ENCODE measurements at places on chromosomes 12 and 14.
A peak's percentile ranks its signal among the peaks of the same experiment; 100 is the strongest.

DNA sequence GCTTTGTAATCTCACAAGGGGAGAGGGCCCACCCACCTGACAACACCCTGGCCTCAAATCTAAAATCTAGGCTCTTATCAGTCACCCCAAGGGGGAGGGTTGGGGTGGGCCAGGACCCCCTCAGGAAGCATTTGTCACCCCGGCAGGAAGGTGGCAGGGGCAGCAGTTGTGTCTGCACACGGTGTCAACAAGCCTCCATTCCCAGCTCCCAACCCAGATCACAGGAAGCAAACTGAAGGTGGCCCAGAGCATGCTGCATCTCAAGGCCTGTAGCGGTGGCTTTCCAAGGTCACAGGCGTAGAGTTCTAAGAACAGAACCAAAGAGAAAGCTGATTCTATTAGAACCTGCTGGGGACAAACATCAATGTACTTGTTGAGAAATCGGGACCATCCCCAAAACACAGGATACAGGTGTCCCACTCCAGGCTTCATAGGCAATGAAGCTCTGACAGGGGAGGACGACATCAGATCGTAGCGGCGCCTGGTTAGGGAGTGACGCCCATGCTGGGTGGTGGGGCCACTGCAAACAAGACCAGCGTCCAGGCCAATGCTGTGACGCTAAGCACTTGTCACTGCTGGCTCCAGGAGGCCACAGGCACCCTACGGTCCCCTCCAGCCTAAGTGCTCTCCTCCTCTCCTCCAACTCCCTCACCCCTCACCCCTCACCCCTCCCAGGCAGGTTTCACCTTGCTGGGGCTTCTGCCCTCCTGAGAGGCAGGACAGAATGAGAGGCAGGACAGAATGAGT is 52.9 kb downstream of the CCDC88C start:
- no peak for DNase-seq

GRCh38 chr12:20367583-20368113 is 689 bp upstream of the PDE3A start:
- DNase-seq: no peak

GRCh38 chr12:71440763-71441748 is 1.5 kb downstream of the LGR5 start:
- no peak for DNase-seq

DNA sequence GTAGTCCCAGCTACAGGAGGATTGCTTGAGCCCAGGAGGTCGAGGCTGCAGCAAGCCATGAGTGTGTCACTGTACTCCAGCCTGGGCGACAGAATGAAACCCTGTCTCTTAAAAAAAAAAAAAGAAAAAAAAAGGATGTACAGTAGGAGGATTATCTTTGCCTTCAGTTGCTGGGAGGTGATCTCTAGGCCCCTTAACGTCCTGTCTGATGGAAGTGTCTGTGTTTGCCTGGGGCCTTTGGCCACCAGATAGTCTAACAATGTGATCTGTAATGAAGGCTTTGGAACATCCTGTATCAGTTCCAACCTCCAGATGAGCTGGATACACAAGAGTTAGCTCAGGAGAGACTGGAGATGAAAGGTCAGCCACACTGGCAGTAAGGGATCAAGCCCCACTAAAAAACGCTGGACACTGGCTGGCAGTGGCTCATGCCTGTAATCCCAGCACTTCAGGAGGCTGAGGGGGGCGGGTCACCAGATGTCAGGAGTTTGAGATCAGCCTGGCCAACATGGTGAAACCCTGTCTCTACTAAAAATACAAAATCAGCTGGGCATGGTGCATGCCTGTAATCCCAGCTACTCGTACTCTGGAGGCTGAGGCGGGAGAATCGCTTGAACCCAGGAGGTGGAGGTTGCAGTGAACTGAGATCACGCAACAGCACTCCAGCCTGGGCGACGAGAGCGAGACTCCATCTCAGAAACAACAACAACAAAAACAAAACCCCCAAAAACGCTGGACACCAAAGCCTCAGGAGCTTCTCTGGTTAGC is 19.0 kb upstream of the HNF1A start:
- DNase-seq: no peak

- DNase-seq: no peak
Measured at GRCh38 chr14:105330491-105330895, 15.9 kb downstream of the PACS2 start.

- no peak for DNase-seq
Measured at GRCh38 chr12:93857991-93858447, 180.8 kb downstream of the CRADD start.

DNA sequence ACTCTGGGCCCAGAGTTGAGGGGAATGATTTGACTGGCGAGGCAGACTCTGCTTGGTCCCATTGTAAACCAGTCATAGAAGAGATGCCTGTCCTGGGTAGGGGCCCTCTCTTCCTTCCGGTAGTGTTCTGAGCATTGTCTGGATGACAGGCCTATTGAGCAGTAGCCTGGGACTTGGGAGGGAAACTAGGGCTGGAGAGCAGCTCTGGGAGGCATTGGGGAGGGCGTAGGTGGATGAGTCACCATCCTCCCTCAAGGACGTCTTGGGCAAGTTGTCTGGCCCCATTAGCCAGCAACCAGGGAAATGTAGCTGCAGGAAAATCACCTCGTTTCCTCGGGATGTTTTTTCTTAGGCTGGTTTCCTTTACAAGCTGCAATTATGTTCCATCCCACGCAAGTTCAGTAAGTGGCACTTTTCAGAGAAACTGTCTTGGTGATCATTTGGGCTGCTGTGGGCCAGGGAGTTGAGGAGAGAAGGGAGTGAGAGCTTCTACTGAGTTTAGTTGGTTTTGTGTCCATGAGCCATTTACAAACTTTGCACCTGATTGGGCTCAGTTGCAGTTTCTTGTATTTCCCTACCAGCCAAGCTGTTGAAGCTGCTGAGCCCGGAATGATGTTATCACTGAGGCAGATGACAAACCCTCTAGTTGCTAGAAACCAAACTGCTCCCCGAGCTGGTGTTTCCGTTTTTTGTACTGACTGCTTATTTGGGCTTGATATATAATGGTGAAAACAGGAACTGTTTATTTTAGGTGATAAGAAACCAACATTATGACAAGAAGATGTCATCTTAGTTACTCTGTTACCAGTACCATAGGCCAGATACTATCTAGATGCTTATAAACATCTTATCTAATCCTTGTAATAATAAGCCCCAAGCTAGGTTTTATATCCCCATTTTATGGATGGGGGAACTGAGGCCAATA is 147.6 kb downstream of the CHST11 start:
- DNase-seq: peak; percentile 63

DNA sequence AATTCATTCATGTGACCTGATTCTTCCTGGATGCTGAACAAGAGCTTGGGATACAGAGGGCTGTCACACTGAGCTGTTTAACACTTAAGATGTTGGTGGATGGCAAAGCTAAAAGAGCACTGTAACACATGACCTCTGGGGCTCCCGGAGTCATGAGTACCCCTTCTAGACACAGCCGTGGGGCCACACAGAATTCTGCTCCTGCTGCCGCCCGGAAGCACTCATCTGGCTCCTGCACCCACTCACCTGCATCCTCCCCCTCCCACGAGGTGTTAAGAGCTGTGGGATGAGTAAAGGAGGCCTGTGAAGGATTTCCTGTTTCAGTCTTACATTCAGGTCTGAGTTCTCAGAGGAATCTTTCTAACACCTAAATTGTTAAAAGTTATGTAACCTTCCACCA is 78.0 kb upstream of the SSTR1 start:
- no peak for DNase-seq
